ENCODE measurements at places on chromosomes 6 and 20.

- no peak for DNase-seq
Measured at GRCh38 chr20:24653306-24653705, 183.9 kb downstream of the SYNDIG1 start.

GRCh38 chr6:147081076-147081609 lies 123.1 kb upstream of the STXBP5 start:
- DNase-seq, result no peak

- DNase-seq, result no peak
Measured at GRCh38 chr6:136323431-136324112, 33.9 kb upstream of the BCLAF1 start.

DNA sequence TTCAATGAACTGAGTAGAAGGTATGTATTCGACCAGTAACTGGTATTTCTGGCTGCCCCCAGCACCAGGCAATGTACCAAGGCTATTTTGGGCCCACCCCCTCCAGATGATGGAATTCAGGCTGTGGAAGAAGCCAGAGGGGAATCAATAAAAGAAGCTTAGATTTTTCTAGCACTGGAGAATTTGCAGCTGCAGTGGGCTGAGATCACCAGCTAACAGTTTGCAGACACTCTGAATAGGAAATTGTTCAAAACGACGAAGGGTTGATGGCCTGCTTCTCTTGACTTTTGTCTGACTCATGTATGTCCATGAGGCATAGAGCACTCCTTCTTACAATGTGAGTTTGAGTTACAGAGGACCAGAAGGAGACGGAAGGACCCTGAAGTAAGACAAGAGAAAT lies 32.4 kb upstream of the FBXO9 start:
- no peak for DNase-seq

- DNase-seq, result no peak
Measured at GRCh38 chr6:19690325-19691075, 146.7 kb upstream of the ID4 start.

DNA sequence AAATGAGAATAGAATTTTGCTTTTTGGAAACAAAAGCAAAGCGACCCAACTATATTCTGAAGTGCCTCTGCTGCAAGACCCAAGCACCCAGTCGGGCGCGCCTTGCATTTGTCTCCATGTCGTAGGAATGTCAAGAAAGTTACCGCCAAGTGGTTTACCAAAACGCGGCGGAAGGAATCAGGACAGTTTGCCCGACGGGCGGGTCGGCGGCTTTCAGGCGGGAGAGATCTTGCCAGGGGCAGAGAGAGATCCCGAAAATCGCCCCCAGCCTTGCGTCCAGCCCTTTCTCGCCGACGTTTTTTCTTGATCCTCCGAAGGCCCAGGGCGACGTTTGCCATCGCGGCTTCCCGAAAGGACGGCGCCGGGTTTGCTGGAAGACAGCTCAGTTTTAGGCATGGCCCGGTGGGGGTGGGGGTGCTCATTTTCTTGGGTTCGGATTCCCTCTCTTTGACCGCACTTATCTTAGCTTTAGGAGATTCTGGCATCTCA lies 4.0 kb upstream of the LIN28B start:
- DNase-seq, result peak; percentile 84

GRCh38 chr20:63055575-63056235 lies 48.9 kb upstream of the BHLHE23 start:
- peak; percentile 43 for DNase-seq

DNA sequence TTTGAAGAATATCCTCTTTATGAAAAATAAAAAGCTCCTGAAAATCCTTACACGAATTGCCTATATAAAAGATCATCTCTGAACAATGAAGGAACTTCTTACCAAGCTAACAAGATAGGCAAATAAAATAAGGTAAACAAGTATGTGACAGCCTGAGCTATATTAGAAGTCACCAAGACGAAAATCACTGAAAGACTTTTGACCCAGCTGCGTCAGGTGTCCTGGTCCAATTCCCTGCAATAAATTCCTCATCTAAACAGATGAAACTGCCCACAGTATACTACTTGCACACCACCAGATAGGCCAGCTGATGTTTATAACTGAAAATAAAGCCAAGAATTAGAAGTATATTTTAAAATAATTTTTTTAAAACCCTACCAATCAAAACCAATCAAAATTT lies 67.4 kb upstream of the RUNX2 start:
- DNase-seq, result no peak

GRCh38 chr6:67544851-67545452 lies 1090.1 kb upstream of the ADGRB3 start:
- DNase-seq, result no peak

DNA sequence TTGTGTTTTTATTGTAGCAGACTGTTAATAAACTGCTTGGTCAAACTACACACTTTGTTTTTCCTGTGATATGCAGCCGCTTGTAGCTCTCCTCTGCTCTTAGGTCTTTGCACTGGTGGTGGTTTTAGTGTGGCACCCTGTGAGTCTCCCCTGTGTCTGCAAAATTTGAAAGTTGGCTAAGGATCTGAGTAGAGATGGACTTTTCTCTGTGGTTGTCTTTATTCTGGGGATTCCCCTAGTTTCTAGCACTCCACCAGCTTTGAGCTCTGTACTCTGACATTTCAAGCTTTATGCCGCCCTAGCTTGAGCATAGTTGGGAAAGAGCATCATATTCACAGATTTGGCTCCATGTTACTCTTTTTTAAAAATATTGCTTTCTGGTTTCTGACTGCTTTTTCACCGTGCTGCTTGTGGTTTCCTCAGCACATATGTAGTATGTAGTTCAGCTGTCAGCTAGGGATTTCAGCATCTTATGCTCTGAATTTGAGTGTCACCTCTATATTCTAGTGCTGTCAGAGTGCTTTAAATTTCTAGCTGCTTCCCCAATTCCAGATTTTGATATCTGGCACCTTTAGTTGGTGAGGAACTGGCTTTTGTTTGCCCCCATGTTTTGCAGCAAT lies 25.4 kb downstream of the CDYL start:
- DNase-seq, result no peak

DNA sequence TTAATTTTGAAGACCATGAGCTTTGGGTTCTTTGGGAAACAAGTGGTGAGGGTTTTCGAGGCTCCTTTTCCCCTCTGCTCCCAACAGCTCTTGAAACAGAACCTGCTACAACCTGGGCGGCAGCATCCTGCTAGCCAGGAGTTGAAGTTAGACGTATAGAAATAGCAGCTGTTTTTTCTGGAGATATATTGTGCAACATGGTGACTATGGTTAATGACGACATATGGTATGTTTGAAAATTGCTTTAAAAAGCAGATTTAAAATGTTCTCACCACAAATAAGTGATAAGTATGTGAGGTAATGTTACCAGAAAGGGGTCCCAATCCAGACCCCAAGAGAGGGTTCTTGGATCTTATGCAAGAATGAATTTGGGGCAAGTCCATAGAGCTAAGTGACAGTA lies 138.9 kb downstream of the PDE7B start:
- no peak for DNase-seq

GRCh38 chr6:37324131-37325033 lies 29.4 kb upstream of the RNF8 start:
- no peak for DNase-seq

DNA sequence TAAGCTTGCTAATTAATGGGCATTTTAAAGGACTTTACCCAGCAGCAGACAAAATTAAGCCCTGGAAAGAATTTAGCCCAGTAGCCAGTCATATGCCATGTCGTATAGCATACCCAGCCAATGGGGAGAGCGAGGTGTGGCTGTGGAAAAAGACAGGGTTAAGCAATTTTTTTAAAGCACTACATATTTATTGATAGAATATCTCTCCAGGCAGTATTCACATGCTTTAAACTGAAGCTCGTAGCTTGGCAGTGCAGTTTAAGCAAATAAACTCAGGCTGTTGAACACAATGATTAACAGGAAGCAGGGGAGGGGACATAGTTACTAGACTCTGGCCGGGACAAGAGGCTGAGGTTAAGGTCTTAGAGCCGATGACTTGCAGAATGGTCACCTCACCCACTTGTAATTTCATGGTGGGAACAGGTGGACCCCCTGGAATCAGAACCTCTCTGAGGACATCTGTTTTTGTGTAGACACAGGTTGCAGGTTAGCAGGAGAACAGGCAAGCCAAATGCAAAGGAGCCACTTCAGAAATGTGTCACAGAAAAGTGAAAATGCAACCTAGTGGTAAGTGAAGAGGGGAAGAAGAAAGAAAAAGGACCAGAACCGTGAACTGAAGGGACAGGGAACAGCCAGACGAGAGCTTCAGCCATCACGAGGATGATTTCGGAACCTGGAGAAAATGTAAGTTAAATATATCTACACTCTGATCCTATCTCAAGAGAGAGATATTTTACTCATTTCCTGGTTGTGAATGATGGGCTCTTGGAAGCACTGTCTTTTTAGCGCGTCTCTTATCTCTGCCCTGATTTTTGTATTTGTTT lies 7.2 kb downstream of the GCNT2 start:
- no peak for DNase-seq

- DNase-seq, result peak; percentile 71
Measured at GRCh38 chr20:35306931-35307517, 14.8 kb upstream of the FAM83C start.

DNA sequence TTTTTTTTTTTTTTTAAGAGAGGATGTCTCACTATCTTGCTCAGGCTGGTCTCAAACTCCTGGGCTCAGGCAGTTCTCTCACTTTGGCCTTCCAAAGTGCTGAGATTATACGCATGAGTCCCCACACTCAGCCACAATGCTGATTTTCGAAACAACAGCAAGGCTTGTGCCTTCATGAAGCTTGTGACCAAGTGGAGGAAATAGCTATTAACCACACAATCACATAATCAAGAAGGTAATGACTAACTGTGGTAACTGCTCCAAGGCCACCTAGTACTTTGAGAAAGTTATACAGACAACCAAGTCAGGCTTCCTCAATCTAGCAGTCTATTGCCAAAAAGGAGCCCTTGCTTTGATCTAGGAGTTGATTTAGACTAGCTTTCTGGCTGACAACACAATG lies 46.3 kb downstream of the SOD2 start:
- peak; percentile 1 for DNase-seq

DNA sequence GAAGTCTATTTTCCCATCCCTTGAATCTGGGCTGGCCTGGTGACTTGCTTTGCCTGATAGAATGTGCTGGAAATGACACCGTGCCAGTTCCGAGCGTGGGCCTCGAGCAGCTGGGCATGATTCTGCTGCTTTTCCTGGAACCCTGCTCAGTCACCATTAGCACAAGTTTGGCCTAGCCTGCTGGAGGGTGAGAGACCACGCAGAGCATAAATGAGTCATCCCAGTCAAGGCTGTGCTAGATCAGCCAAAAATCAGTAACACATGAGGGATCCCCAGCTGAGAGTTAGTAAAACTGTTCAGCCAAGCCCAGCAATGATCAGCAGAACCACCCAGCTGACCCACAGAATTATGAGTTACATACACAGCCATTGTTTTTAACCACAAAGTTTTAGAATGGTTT lies 74.8 kb upstream of the TOP1 start:
- DNase-seq, result peak; percentile 24

- no peak for DNase-seq
Measured at GRCh38 chr6:144211160-144211559, 60.8 kb downstream of the STX11 start.

DNA sequence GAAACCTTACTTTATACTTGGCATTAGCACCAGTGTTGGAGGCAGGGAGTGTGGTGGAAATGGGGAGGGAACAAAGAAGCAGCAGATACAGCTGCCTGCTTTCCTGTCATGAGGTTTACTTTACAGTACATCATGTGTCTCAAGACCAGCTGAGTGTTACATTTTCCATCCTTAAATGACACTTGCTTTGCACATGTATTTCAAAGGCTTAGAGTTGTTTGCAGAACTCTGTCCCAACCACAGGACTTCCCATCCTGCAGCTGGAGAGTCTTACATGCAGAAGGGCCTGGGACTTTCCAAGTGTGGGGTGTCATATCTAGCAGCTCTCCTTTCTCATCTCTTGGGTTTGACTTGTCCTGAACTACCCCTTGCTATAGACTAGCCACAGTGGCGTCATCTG lies 395.9 kb downstream of the DHX35 start:
- DNase-seq, result no peak

- no peak for DNase-seq
Measured at GRCh38 chr6:100806296-100806695, 74.8 kb downstream of the ASCC3 start.

GRCh38 chr20:39800111-39800510 lies 838.0 kb downstream of the DHX35 start:
- DNase-seq, result no peak

GRCh38 chr20:34618676-34619075 lies 58.2 kb downstream of the PIGU start:
- no peak for DNase-seq

DNA sequence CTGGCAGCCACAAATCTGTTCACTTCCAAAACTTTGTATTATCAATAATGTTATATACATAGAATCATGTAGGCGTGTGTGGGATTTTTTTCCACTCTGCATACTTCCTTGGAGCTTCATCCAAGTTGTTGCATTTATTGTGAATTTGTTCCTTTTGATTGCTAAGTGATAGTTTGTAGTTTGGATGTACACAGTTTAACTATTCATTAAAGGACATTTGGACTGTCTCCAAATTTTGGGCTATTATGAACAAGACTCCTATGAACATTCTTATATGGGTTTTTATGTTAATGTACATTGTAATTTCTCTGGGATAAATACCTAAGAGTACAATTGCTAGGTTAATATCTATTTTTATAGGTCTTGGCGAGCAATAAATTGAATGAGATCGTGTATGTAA lies 36.2 kb upstream of the GCNT2 start:
- DNase-seq, result no peak

GRCh38 chr6:69880601-69881000 lies 14.2 kb downstream of the COL19A1 start:
- DNase-seq, result no peak

GRCh38 chr20:19648024-19648423 lies 110.0 kb upstream of the RIN2 start:
- no peak for DNase-seq

DNA sequence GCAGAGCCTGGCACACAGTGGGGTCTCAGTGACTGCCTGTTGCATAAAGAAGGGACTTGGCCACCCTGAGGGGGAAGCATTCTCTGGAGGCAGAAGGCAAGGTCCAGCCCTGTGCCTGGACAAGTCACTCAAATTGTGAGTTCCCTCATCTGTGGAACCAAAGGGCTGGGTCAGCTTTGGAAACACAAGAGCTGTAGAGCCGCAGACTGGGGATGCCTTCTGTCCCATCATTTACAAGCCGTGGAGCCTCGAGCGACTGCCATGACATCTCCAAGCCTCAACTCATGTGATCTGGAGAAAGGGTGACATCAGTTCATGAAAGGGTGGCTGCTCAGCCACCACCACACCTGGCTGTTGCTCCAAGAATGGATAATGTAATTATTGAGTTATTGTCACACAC lies 20.4 kb upstream of the SIRPD start:
- DNase-seq, result peak; percentile 29

- no peak for DNase-seq
Measured at GRCh38 chr6:161745128-161745527, 471.3 kb upstream of the AGPAT4 start.
